ENCODE measurements at places on chromosomes 16 and 17.

DNA sequence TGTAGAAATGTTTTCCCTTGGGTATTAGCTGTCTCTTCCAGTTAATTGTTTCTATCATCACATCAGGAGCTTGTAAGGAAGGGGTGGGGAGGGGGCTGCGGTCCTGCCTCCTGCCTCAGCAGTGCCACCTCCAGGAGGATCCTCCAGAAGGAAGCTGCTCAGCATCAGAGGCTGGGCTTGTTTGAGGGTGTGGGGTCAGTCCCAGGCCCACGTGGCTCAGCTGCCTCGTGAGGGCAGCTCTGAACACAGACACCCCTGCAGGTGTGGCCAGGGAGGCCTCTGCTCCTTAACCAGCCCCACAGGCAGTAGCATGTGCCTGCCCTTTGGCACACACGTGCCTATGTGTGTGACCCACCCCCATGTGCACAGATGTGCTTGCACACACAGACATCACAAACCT lies 46.3 kb downstream of the MRM1 start:
- no peak for DNase-seq

- DNase-seq: no peak
Observed at GRCh38 chr17:74859459-74860228, at the start of gene GRIN2C. TSS of gene GRIN2C (minus strand) at chr17:74859885. CDS start at chr17:74855092, 4,793 bp downstream.

- no peak for DNase-seq
Observed at GRCh38 chr16:86555704-86556075, 655 bp upstream of the MTHFSD start.

DNA sequence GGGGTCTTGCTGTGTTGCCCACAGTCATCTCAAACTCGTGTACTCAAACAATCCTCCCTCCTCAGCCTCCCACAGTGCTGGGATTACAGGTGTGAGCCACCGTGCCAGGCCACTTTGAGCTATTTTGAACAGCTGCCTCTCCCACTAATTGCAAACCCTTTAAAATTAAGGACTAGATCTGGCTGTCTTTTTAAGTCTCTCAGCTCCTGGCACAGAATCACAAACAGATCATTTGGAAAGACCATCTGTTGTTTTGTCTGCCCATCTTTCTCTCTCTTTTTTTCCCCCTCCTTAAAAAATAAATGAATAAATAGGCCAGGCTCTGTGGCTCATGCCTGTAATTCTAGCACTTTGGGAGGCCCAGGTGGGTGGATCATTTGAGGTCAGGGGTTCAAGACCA lies 10.9 kb upstream of the STAT3 start:
- DNase-seq: no peak

DNA sequence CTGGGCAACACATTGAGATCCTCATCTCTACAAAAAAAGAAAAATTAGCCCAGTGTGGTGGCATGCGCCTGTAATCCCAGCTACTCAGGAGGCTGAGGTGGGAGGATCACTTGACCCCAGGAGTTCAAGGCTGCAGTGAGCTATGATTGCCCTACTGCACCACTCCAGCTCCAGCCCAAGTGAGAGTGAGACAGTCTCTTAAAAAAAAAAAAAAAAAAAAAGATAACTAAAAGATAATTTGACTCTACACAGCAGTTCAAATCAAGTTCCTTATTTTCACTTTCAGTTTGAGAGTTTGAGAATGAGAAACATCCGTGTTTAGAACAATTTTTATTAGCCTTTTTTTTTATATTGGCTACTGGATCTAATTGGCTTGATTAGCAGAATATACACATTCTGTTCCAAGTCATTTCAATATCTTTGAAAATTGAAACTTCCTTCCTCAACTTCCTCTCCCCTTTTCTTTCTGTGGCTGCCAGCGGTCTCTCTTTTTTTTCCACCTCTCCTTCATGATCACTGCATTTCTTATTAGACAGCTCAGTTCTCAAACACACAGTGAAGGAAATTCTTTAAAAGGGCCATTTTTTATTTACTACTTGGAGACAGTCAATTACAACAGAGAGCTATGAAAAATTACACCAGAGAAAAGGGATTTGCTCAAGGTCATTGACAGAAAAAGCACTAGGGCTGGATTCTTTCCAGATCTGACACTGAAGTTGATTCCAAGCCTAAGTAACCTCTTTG lies 4.5 kb upstream of the ACSF2 start:
- no peak for DNase-seq

DNA sequence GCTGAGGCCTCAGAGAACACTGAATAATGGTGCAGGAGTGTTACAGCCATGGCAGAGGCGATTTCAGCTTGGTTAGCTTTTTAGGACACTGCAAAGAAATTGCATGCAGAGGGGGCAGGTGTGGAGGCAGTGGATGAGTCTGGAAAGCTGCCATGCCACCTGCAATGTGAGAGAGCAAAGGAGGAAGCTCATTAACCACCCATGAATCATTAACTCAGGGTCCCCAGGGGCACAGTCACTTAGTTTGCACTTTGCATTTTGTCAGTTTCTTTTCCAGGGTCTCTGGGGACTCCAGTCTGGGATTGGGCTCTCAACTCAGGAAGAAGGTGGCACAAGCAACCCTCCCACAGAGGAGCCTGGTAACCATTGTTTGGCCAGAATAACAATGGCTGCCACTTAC lies 132.9 kb downstream of the USP31 start:
- DNase-seq: no peak

GRCh38 chr16:54787045-54787444 lies 143.6 kb upstream of the IRX5 start:
- DNase-seq: no peak

GRCh38 chr16:73531021-73531420 lies 483.1 kb upstream of the ZFHX3 start:
- no peak for DNase-seq

GRCh38 chr16:19186408-19186807 lies 18.4 kb downstream of the SYT17 start:
- DNase-seq: no peak

DNA sequence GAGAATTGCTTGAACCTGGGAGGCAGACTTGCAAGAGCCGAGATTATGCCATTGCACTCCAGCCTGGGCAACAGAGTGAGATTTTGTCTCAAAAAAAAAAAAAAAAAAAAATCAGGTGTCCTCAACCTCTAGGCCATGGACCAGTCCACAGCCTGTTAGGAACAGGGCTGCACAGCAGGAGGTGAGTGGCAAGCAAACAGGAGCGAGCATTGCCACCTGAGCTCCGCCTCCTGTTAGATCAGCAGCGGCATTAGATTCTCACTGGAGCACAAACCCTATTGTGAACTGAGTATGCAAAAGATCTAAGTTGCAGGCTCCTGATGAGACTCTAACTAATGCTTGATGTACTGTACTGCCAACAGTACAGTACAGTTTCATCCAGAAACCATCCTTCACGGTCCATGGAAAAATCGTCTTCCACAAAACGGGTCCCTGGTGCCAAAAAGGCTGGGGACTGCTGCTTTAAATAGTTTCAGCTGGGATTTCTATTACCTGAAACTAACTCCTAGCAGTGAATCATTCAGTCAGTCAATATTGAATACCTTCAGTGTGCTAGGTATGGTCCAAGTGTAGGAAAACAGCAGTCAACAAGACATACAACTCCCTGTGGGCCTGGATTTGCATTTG lies 56.3 kb upstream of the DHX40 start:
- DNase-seq: no peak

GRCh38 chr17:81959362-81960129 lies 1.4 kb downstream of the NOTUM start:
- no peak for DNase-seq

- DNase-seq: no peak
Observed at GRCh38 chr17:51372345-51373004, 112.1 kb downstream of the UTP18 start.

DNA sequence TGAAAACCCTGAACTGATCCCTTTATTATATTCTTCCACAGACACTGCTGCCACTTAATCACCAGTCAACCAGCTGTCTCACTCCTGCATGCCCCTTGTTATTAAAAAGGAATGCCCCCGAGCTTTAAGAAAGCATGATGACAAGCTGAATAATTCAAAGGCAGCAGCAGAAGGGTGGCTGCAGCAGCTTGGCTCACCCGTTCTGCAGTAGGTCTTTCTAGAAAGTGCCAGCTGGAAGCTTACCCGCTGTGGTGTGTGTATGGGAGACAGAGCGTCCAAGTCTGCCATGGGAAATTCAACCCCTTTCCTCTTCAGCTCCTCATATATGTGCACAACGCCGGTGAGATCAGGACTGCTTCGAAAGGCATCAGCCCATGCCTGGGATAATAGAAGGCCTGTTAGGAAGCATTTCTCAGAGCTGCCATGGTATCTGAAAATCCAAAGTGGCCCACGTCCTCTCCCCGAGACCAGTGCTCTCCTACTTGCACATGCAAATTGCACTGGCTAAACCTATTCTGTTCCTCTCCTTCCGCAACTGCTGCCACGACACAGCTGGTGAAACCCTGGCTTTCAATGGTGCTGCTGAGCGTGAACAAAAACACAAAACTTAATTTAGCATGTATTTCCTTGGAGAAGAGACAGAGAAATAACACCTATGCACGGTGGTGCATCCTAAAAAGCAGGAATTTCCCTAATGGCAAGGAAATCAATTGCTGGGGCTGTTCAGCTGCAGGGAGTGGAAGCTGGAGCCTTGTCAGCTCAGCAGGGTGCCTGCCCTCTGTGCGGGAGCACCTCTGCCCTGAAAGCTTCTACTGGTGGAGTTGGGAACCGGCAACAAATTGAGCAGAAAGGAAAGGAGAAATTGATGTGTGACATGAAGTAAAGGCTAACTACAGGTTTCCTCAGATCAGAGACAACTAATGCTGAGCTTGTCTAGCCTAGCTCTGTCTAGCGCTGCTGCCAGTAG lies 47.9 kb upstream of the SREBF1 start:
- DNase-seq: no peak

- DNase-seq: no peak
Observed at GRCh38 chr17:74729866-74730265, 7.2 kb upstream of the RAB37 start.

DNA sequence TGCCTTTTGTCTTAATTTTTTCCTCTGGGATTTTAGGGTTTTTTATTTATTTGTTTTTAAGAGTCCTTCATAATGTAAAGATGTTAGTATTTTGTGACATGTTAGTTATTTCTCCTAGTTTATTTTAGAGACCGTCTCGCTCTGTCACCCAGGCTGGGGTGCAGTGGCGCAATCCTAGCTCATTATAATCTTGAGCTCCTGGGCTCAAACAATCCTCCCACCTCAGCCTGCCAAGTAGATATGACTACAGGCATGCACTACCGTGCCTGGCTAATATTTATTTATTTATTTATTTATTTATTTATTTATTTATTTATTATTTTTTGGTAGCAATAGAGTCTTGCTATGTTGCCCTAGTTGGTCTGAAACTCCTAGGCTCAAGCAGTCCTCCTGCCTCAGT lies 37.4 kb upstream of the ARHGAP17 start:
- DNase-seq: no peak

GRCh38 chr16:20707461-20707860 lies 10.0 kb upstream of the ACSM1 start:
- DNase-seq: no peak

GRCh38 chr17:34665819-34666763 lies 86.7 kb downstream of the TMEM132E start:
- no peak for DNase-seq

DNA sequence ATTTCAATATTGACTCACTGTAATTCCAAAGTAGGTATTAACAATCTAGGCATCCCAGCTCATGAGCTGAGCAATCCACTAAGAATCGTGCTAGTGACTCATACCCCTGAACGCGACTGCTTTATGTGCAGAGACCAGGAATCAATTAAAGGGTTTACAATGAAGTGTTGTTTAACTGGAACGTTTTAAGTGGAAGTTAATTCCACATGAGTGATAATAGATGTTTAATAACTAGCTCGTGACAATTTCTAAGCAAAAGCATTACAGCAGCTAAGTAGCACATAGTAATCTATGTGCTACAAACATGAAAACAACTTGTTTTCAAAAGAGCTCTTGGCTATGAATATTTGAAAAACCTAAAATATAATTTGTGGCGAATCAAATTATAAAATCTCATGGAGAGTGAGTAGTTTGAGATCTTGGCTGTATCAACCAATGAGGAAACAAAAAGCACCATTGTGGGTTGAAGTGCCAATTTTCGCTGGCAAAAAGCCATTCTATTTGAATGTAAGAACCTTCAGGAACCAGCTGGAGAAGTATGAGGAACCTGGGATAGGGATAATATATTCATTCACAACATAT lies 9.4 kb downstream of the GJC1 start:
- DNase-seq: peak; percentile 82

GRCh38 chr17:10687499-10687898 lies 9.8 kb downstream of the SCO1 start:
- DNase-seq: no peak

DNA sequence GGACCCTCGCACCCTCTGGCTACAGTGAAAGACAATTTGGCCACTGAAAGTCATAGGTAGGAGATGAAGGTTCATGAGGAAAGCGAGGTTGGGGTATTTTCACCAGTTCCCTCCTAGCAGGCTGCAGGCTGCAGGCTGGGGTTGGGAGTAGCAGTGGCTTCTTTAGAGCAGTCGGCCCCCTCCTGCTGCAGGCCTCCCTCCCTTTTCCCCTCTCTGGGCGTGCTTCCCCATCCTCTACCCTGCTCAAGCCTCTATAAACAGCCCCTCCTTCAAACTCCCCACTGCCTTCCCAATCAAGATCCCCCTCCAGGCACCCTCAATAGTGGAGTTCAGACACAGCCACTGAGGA lies 41.8 kb downstream of the GAS7 start:
- no peak for DNase-seq

GRCh38 chr16:56424404-56424764 lies 961 bp downstream of the AMFR start:
- no peak for DNase-seq

DNA sequence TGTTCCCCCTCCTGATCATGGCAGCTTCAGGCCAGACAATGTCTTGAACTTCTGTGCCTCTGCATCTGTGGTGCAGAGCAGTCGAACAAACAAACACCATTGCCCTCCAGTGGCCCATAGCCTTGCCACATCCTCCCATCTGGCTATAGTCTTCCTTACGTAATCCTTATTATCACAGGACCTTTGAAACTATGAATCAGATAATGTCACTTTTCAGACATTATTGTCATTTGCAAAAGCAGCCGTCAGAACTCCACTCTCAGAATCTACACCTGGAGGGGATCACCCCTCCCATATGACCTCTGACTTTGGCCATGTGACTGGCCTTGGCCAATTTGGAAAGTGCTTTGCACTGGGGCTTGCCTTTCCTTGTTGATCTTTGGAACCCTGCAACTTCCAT lies 387.3 kb downstream of the MAF start:
- DNase-seq: no peak

- peak; percentile 88 for DNase-seq
Observed at GRCh38 chr16:27314161-27314723, 468 bp downstream of the IL4R start.

DNA sequence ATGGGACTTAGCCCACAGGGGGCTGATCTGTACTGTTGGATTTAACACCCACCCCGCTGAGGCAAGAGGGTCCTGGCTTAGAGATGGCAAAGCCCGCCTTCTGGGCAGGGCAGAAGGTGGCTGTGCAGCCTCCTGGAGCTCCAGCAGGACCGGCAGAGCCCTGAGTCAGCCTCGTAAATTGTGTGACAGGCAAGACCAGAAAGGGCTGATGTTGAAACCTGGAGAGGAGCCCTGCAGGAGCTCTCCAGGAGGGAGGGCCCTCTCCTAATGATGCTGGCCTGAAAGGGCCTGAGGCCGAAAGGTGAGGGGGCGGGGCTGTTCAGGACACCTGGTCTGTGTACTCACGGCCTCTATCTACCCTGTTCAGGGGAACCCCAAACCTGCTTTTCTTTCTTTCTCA lies 22.5 kb upstream of the MYO15B start:
- DNase-seq: peak; percentile 19
